ENCODE measurements at places on chromosomes 7 and 10. TPM values are rescaled to one million over a fixed set of nuclear protein-coding genes. Genes with fewer than 3 reads are reported as not detected.
A peak's percentile ranks its signal among the peaks of the same experiment; 100 is the strongest.

- H3K36me3 ChIP-seq: no peaks in the 10 kb centered on the region
- peaks cover 11% of the 10 kb centered on the region for H3K27me3 ChIP-seq
- no peak overlapping the region for H3K27ac ChIP-seq
- DNase-seq: no peak
- no peak overlapping the region for H3K4me3 ChIP-seq
Measured at GRCh38 chr7:47587976-47588375, 6.1 kb upstream of the TNS3 start.

DNA sequence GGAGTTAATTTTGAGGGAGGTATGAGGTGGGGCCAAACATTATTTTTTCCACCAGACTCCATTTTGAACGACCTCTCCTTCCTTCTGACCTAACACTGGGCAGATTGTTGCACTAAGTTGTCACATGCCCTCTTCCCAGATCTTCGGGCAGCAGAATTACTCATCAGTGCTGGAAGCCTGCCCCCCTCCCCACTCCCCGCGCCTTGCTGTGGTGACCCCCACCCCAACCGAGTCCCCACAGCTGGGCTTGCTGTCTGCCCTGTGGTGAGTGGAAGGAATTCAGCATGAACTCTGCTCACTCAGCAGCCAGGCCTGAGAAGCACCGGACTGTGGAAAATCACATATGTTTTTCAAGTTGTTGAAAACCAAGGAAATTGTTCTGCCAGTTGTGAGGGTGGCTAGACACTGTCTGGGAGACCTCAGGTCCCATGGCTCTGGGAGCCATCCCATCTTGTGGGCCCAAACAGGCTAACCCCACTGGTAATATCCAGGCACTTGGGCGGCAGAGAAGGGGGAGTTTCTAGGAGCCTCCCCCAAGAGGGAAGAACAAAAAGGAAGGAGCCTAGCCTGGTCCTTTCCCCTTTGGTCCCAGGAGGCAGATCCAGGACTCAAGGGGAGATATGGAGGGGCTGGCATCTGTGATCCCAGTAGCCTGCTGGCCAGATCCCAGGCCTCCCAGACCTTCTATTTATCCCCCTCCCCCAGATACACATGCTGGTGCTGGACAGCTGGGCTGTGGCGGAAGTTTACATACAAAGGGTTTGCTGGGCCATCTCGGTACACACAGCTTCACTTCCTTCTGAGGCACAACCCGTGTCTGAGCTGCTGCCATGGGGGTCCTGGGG, 3.5 kb upstream of the AEBP1 start:
- no peak for DNase-seq
- peaks cover 4% of the 10 kb centered on the region for H3K27me3 ChIP-seq
- H3K4me1 ChIP-seq: peaks cover 31% of the 10 kb centered on the region
- H3K27ac ChIP-seq: no peak overlapping the region
- H3K36me3 ChIP-seq: no peaks in the 10 kb centered on the region

GRCh38 chr7:43439631-43440401, 143.1 kb upstream of the STK17A start:
- H3K27me3 ChIP-seq: peaks cover 2% of the 10 kb centered on the region
- no peak overlapping the region for H3K4me3 ChIP-seq
- no peaks in the 10 kb centered on the region for H3K36me3 ChIP-seq
- peaks cover 1% of the 10 kb centered on the region for H3K4me1 ChIP-seq

GRCh38 chr7:91434836-91435235, 170.6 kb downstream of the FZD1 start:
- no peak overlapping the region for H3K4me3 ChIP-seq
- H3K27me3 ChIP-seq: no peaks in the 10 kb centered on the region
- H3K4me1 ChIP-seq: no peaks in the 10 kb centered on the region
- DNase-seq: no peak

GRCh38 chr10:100983868-100984671, 3.2 kb downstream of the MRPL43 start:
- peaks cover 11% of the 10 kb centered on the region for H3K4me1 ChIP-seq
- H3K4me3 ChIP-seq: no peak overlapping the region
- H3K27ac ChIP-seq: no peak overlapping the region
- peaks cover 6% of the 10 kb centered on the region for H3K36me3 ChIP-seq
- no peaks in the 10 kb centered on the region for H3K27me3 ChIP-seq
- DNase-seq: peak; percentile 14

- H3K4me3 ChIP-seq: no peak overlapping the region
- no peak overlapping the region for H3K27ac ChIP-seq
- no peaks in the 10 kb centered on the region for H3K27me3 ChIP-seq
- DNase-seq: no peak
- no peaks in the 10 kb centered on the region for H3K36me3 ChIP-seq
- no peaks in the 10 kb centered on the region for H3K4me1 ChIP-seq
Measured at GRCh38 chr7:51238981-51239495, 77.6 kb downstream of the COBL start.

- H3K27ac ChIP-seq: no peak overlapping the region
- DNase-seq: no peak
- H3K4me1 ChIP-seq: peaks cover 13% of the 10 kb centered on the region
- no peak overlapping the region for H3K4me3 ChIP-seq
- peaks cover 15% of the 10 kb centered on the region for H3K36me3 ChIP-seq
Measured at GRCh38 chr10:3902809-3903410, 117.9 kb upstream of the KLF6 start.

DNA sequence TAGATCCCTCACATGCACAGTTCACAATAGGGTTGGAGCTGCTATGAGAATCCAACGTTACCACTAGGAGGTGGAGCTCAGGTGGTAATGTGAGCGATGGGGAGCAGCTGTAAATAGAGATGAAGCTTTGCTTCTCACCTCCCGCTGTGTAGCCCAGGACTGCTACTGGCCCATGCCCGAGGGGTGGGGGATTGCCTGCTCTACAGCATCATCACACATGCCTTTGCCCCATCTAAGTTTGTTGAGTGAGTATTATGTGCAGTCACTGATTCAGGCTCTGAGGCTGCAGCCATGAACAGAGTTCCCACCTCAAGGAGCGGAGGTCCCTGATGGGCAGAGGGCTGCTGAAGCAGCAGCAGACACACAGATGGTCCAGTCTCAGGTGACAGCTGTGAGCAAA, 94.1 kb downstream of the CHST15 start:
- H3K4me1 ChIP-seq: peaks cover 5% of the 10 kb centered on the region
- H3K36me3 ChIP-seq: no peaks in the 10 kb centered on the region
- no peak overlapping the region for H3K4me3 ChIP-seq

DNA sequence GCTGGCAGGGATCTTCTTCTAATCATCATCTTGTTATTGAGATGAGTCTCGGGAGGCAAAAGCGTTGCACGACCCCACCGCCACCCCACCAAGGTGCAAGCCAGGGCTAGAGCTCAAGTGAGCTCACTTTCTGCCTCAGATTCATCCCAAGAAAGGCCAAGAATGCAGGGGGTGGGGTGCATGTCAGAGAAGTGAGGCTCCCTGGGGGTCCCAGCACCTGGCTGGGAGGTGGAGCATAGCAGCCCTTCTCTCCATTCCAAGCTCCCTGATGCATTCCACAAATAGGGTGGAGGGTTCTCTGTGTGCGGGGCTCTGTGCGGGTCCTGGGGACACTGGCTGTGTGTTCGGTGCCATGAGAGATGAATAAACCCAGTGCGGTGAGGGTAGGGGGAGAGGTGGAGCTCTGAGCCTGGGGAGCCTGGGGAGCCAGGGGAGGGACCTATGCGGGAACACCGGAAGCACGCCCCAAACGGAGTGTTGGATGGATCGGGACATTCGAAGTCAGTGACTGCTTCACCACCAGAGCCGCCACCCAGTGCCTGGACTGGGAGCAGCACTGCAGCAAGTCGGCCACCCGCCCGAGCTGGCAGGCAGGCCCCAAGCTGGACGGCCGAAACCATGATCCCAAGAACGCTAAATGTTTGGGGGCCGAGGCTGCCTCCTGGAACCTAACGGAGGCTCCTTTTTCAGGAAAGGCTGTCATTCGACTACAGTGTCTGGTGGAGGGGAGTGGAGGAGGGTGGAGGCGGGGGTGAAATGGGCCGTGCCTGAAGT, 17.9 kb upstream of the HMX3 start:
- H3K27me3 ChIP-seq: peaks cover 32% of the 10 kb centered on the region
- H3K4me1 ChIP-seq: no peaks in the 10 kb centered on the region
- no peak overlapping the region for H3K27ac ChIP-seq
- no peak overlapping the region for H3K4me3 ChIP-seq
- no peaks in the 10 kb centered on the region for H3K36me3 ChIP-seq

DNA sequence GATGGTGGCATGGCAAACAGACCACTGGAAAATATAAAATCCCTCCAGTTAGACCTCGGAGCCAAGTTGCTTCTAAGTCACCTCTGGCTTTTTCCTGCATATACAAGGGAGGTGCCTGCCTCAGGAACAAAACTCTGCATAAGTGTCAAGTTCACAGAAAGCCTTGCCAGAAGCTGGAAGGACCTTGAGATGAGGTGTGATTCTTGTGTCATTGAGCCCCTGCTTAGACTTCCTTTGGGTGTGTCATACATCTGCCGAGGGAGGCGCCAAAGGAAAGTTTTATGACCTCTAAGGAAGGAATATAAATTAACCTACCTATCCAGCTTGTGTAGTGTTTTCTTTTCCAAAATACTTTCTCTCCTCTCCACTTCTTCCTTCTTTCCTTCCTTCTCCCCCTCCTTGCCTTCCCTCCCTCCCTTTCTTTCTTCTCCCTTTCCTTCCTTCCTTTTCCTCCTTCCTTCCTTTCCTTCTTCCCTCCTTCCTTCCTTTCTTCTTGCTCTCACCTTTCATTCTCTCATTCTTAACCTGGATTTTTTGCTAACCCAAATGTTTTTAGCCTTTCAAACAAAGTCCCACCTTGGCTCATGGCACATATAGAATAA, 75.2 kb downstream of the TRIL start:
- H3K4me3 ChIP-seq: no peak overlapping the region
- H3K27ac ChIP-seq: no peak overlapping the region
- peaks cover 20% of the 10 kb centered on the region for H3K27me3 ChIP-seq
- no peaks in the 10 kb centered on the region for H3K36me3 ChIP-seq

DNA sequence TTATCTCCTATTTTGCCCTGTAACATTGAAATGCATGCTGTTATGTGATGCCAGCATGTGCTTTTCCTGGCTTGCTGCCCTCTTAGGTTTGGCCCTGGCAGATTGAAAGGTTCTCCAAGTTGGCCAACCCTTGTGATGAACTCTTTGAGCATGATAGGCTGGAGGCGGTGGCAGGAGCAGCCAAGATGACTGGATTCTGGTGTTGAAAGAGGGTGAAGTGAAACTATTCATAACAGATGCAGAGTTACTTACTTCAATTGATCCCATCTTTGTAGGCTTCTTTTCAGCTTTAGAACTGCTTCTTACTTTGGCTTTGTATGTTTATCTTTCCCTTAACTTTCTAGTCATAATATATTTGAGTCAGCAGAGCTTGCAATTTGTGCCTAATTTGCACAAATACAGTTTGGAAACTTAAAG, 57.6 kb downstream of the BICC1 start:
- no peaks in the 10 kb centered on the region for H3K27me3 ChIP-seq
- H3K36me3 ChIP-seq: no peaks in the 10 kb centered on the region
- no peak for DNase-seq

The VWC2 gene
- total RNA-seq: not detected

The NEBL gene
- not detected for total RNA-seq
